Fibroblast of skin of abdomen (primary cell): ENCODE measurements at places on chromosomes 7 and 10.
A peak's percentile ranks its signal among the peaks of the same experiment; 100 is the strongest.

- DNase-seq: peak; percentile 91
Observed at GRCh38 chr7:28483908-28484605, 71.7 kb downstream of the CREB5 start.

DNA sequence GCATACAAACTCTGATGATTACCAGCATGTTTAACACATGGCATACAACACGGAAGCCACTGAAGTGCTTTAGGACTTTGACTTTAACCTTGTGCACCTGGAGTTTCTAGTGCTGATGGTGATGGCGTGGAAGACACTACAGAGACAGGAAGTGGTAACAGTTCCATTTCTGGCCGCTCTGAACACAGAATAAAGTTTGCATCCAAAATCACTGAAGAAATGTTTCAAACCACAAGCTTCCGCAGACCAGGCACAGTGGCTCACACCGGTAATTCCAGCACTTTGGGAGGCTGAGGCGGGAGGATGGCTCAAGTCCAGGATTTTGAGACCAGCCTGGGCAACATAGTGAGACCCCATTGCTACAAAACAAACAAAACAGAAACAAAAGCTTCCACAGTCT is 40.3 kb upstream of the TNPO3 start:
- no peak for DNase-seq

GRCh38 chr7:2403718-2404648 is 572 bp downstream of the CHST12 start:
- DNase-seq: peak; percentile 34

DNA sequence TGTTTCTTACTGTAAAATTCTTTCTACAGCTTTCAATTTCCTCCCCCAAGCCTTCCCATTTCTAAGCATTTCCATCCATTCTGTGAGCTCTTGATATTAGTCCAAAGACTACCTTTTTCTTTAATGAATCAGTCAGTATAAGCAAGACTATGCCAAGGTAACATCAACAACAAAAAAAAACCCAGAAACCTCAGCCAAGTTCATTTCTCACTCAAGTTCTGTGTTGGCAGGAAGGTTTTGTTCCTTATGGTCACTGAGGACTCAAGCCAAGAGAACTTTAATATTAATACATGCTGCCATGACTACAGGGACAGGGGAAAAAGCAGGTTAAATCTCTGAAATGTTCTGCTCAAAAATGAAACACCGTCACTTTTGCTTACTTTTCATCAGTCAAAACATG is 621.2 kb upstream of the NRP1 start:
- no peak for DNase-seq

DNA sequence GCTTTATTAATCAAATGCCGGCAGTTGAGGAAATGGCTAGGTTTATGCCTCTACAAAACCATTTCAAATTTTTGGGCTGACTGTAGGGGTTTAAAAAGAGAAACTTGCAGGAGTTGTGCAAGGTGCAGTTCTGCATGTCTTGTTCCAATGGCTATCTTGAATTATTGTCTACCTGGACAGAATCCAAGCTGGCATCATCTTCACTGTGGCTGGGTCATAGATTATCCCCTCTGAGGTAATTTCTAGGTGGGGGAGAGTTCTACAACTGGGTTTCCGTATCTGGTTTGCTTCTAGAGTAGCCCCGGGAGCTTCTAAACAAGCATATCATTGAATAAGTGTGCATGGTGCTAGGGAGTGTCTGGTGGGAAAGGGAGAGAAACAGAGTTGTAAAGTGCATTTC is 16.9 kb downstream of the BET1 start:
- no peak for DNase-seq
